ENCODE measurements at places on chromosomes 5 and 9.

GRCh38 chr9:119959846-119960545 is 590.8 kb upstream of the BRINP1 start:
- DNase-seq, result no peak

DNA sequence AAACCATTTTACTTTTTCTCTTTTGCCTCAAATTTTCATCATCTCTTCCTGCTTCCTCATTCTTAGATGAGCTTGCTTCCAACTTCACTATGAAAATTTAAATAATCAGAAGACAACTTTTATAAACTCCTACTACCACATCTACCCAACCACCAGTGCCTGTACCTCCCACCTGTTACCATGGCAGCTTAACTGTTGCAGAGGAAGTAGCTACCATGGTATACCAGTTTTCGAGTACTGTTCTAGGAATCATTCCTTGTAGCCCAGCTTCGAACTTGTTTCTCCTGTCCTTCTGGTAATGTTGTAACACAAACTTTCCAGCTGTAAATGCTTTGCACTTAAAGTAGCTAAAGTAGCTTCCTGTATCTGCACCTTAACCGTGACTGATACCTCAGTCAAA is 266.8 kb upstream of the NREP start:
- peak; percentile 2 for DNase-seq

GRCh38 chr9:27339661-27340284 is 42.8 kb upstream of the EQTN start:
- no peak for DNase-seq

- no peak for DNase-seq
These were observed 68.7 kb upstream of the SLC1A3 start for GRCh38 chr5:36537724-36538123.

DNA sequence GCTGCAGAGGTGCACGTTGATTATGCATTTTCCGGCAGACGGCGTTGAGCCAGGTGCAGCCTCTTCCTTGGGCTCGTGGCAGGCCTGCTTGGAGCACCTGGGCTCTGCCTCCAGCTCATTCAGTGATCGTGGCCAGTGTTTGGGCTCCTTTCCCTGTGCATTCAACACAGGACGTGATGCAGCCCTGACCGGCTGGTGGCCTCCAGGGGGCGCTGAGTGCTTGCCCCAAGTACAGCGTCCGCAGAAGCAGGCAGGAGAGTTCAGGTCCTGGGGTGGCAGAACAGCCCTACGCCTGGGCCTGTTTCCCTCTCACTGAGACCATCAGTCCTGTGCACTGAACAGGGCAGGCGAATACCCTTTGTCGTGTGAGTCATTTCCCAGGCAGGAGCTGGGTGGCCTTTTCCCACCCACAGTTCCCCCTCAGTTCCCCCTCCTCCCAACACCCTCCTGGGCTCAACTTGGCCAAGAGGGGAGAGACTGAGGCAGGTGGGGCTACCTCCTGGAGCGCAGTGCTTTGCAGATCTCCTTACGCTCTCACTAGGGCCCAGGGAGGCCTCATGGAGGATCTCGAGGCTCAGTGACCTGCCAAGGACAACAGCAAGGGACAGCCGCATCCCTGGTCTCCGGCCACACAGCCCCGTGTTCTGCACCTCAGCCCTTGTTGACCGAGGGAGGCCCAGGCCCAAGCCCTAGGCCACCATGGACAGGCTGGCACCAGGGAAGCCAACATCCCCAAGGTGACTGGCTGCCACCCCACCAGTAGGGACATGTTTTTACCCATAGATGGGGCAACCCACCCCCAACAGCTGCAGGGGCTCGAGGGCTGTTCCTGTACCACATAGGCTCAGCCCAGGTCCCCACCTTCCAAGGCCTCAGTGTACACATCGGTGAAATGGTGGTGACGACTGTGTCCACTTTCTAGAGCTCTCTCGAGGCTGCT is 52.9 kb downstream of the LRSAM1 start:
- DNase-seq, result peak; percentile 65

GRCh38 chr5:167851416-167851815 is 440.0 kb upstream of the WWC1 start:
- no peak for DNase-seq

DNA sequence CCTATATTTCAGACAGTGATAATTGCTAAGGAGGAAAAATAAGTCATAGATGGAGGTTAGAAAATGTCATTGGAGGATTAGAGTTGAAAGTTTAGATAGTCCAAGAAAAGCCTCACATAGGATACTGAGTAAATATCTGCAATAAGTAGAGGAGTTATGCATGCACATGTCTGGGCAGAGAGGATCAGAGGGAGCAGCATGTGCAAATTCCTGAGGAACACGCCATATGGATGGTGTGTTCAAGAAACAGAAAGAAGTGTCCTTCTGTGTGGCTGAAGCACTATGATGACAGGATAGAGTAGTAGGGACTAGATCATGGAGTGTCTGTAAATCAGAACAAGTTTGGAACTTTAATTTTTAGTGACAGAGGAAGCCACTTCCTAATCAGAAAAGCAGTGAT is 52.2 kb downstream of the SGCD start:
- no peak for DNase-seq

DNA sequence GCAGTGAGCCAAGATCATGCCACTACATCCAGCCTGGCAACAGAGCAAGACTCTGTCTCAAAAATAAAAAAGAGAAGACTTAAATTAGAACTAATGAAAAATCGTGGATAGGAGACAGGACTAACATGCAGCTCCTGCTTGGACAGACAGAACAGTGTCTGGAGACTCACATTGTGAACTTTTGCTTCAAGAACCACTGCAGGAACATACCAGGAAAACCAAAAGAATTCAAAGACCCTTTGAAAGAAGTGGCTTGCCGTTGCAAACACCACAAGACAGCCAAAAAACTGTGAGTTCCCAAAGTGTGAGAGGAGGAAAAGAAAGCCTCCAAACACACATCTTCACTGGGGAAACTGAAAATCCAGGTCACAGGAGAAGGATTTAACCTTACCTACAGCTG is 48.8 kb upstream of the SNAPC3 start:
- no peak for DNase-seq

DNA sequence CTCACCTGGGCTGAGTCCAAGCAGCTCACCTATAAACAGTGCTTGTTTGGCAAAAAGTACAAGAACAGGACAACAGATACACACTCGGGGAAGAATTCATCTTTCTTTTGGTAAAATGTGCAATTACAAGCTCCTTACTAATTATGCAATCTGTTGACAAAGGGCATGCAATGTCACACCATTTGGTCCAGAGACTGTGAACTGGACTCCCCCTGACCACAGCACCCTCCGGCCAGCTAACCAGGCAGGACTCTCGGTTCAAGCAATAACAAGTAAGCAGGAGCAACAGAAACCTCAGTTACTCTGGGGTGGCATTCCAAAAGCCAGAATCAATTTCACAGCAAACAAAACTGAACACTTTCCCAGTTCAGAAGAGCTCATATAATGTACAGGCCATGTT is 113.8 kb downstream of the GNAQ start:
- DNase-seq, result no peak

Measured in HL-60 (cell line).